Activated T-helper 1 cell treated with anti-CD3 and anti-CD28 coated beads, Interleukin-2, amount 50 U/mL, for 16 hours (primary cell): ENCODE measurements at places on chromosomes 6 and 20.

DNA sequence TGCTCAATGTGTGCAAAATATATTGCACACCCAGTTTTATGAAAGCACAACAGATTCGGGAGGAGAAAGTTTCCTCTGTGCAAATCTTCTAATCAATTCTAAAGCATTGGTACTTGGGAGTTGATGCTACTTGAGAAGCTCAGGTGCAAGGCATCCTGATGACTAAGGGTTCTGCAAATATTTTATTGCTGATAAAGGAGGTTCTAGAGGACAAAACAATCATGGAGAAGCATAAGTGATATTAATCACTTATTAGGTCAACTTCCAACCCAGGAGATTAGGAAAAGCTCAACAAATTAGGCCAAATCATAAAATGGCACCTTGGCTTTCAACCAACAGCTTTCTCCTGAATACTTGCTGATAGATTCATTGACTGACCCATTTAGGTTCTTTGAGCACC lies 27.1 kb downstream of the CYP24A1 start:
- no peak for DNase-seq

- DNase-seq = no peak
Measured at GRCh38 chr6:124714728-124715127, 247.5 kb upstream of the RNF217 start.

DNA sequence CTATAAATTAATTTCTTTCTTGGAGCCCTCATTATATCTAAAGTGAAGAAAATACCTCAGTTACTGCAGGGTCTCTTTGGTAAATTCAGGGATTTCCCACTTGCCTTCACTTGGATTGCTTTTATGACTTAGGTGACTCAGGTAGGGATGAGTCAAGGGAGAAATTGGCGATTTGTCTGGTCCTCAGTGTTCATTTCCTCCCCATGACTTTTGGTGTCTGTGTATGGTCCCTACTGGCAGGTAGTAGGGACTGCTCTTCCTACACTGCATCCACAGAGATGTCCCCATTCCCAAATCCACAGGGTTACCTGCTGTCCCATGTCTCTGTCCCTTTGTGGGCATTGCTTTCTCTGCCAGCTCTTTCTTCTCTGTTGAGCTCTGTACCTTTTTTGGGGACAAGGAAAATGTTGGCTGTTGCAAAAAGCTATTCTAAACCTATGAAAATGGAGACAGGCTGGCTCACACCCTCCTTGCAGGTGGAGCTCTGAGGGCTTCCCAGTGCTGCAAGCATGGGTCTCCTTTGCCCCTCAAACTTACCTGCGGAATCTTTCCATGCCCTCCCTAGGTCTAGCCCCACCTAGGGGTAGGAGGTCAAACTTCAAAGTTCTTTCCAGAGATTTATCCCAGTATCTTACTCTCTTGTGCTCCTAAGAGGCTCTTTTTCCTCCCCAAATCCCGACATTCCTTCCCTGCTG lies 211.9 kb downstream of the ZNF217 start:
- DNase-seq = no peak

DNA sequence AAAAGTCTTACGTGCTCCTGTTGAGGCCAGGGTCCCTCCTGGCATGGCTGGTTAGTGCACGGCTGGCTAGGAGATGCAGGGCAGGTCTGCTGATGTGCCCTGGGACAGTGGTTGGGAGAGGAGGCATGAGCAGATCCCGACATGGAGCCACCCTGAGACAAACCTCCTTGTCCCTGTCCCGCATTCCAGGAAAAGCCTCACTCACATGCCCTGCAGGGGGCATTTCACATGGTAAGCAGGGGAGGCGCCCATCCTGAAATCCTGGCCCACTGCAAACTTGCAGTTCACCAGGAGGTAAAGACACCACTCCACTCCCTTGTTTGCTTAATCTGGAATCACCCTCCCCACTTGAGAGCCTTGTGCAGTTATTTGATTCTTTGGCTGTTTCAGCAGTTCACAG lies 116.7 kb upstream of the SLC24A3 start:
- DNase-seq = no peak

DNA sequence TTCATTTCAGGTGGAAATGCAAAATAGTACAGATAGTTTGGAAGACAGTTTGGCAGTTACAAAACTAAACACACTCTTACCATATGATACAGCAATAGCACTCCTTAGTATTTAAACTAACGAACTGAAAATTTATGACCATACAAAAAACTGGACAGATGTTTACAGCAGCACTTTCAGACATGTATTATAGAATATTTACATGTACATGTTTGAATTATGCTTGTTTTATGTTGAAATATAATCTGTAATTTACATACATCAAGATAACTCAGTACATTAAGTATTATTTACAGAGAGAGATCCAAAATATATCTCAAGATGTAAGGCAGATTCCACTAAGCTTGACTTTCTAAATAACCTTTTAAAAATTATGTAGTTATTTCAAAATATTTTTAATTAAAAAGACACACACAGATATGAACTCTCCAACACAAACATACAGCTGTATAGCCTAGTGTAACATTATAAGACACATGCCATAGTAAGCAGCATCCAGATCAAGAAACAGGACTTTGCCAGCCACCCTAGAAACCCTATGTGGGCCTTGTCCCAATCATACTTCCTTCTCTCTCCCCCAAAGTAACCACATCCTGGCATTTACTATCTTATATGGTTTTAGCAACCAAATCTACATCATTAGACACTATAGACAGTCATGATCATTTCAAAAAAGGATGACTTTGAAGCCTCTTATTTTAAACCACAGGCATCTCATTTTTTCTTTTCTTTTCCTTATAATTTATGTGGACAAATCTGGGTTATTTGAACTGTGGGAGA lies 82.2 kb downstream of the MAN1A1 start:
- no peak for DNase-seq

DNA sequence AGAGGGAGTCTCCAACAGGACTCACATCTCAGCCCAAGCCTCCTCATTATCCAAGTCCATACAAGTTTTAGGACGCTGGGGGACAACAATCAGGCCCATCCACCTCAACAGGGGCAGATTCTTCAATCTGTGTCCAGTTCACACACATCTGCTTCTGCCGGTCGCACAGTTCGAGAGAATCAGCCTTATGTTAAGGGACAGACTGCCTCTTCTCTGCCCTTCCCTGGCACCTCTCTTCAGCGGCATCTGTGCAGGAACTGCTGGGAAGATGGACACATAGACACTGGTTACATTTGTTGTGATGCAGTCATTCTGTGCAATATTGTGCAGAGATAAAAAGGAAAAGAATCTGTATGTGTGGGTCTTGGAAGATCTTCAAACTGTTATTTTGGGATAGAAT lies 21.0 kb downstream of the ULBP1 start:
- DNase-seq = no peak

- no peak for DNase-seq
Measured at GRCh38 chr20:47257771-47258170, 98.7 kb downstream of the ZMYND8 start.

- no peak for DNase-seq
Measured at GRCh38 chr6:167093922-167094432, 28.9 kb upstream of the CCR6 start.
